Activated CD4-positive, alpha-beta T cell treated with anti-CD3 and anti-CD28 coated beads, Interleukin-2, Interleukin-4, amounts not matched to agents 100 ng/mL and 50 ng/mL, durations not matched to agents 16 hours and 8 hours (primary cell): ENCODE measurements at places on chromosomes 12 and 14.

DNA sequence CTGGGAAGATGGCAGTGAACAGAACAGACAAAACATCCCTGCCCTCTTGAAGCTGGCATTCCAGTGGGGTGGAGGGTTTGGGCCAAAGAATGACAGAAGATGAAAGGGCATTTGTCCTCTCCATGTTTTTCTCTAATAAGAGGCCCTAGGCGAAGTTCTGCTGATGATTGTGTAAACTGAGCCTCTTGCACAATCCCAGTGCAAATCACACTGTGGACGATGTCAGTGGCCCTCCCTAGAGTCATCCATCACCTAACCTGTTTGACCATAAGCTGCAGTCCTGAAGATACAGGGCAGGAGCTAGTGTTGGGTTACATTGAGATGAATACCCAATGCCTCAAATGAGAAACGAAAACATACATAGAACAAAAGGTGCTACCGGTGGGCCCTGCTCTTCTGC lies 622.4 kb upstream of the TBX3 start:
- DNase-seq: no peak

GRCh38 chr14:103749860-103750259 lies 34.2 kb downstream of the ZFYVE21 start:
- DNase-seq: no peak

GRCh38 chr14:95994593-95994928 lies 44.6 kb upstream of the C14orf132 start:
- DNase-seq: no peak

GRCh38 chr12:14473707-14474287 lies 93.9 kb downstream of the PLBD1 start:
- DNase-seq: peak; percentile 3

GRCh38 chr14:68539241-68539737 lies 253.6 kb downstream of the ZFP36L1 start:
- no peak for DNase-seq

DNA sequence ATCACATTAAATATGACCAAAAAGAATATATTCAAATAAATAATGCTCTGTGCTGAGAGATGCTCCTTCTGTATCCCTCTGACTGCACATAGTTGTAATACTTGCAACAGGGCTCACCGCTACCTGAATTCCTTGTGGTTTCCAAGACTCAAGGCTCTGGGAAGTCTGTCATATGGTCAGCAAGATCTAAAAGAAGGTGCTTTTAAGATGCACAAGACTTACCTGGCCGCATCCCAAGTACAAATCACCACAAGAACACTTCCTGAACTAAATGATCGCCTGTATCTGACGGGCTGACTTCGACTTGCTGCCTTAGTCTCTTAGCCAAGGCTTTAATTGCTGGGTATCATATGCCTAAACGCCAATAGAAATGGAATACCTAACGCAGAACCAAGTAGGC lies 67.2 kb downstream of the HECTD4 start:
- DNase-seq: no peak

- no peak for DNase-seq
These were observed 52.7 kb downstream of the NFKBIA start for GRCh38 chr14:35351897-35352273.

GRCh38 chr14:73797543-73798265 lies 53.9 kb upstream of the PTGR2 start:
- no peak for DNase-seq
